Small intestine (tissue), 16 donors: ENCODE measurements at places on chromosomes 13 and 19.

DNA sequence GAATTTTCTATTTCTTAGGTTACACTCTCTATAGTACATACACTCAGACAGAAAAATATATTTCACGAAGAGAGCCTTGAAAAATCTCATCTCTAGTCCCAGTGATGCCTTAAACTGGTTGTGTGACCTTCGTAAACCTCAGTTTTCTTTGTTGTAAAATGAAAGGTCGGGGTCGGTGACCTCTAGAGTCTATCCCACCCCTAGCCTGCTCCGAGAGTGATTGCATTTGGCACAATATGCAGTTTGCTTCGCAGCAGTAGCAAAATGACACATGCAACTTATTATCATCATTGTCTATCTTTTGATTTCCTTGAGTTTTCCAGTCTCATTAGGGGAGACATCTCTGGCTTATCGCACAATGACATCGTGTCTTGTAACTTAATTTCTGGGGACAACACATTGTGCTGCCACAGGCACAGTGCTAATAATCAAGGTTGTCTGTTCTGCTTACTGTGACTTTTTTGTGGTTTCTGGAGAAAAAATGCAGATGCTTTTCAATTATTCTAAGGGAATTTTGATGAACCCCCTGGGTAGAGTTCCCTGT lies 115.0 kb downstream of the GGACT start:
- DNase-seq: no peak

DNA sequence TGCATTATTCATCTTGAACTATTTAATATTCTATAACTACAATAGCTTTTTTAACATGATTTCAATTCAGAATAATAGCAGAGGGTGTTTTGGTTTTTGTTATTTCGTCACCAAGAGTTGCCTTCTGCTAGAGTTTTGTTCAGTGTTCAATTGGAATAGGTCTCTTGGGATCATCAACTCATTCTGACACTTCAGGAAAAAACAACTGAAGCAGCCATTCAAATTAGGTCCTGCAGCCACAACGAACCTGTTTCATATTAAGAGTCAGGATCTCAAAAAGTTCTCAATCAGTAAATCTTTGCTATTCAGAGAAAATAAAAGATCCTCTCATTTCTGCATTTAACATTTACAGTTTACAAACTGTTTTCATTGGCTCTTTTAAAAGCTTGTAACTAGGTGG lies 2.4 kb upstream of the CHAMP1 start:
- no peak for DNase-seq

DNA sequence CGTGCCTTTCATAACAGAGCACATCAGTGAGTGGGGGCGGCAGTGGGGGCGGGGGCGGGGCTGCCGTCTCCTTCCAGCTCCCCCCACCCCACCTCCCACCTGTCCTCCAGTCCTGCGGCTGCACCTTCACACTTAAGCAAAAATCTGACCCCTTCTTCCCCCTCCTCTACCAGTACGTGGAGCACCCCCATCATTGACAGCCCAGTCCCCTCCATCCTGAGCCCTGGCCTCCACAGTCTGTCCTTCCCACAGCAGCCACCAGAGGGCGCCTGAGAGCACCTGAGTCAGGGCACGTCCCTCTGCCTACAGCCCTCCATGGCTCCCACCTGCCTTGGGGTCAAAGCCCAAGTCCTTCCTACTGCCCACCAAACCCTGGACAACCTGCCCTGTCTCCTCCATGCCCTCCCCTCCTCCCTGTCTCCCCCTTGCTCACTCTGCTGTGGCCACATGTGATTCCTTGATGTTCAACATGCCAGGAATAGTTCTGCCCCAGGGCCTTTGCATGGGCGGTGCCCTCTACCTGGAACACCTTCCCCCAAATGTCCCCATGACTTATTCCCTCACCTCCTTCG lies 4.0 kb downstream of the EBI3 start:
- DNase-seq: peak; percentile 36

- DNase-seq: no peak
Observed at GRCh38 chr13:99827011-99827772, 144.4 kb downstream of the ZIC5 start.

- no peak for DNase-seq
Observed at GRCh38 chr19:15149737-15150136, 42.5 kb downstream of the SYDE1 start.

DNA sequence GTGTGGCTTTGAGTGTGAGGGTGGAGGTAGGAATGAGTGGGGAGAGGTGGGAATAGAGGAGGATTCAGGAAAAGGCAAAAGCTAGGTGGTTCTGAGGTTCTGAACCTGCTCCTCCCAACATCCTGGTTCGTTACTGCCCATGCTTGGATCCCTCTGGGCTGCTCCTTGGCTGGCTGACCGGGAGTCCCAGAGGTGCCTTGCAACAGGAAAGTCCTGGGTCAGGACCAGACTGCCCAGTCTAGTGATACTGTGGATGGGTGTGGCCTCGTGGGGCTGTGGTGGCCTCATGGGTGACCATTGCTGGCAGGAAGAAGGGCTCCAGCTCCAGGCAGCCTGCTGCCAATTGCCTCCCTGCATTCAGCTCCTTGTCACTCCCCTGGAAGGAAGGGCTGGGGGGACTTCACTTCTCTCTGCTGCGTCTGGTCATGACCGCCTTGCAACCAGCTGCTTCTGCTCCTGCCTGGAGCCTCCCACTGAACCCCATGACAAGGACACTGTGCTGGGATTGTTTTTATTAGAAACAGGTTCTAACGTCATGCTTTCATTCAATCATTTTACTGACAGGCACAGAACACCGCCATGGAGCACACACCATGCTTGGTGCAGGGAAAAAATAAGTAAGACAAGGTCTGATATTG lies 61.5 kb upstream of the UBL3 start:
- DNase-seq: no peak

GRCh38 chr19:17655751-17656472 lies 32.2 kb downstream of the UNC13A start:
- no peak for DNase-seq
